ENCODE measurements at places on chromosomes 5 and 9.
A peak's percentile ranks its signal among the peaks of the same experiment; 100 is the strongest.

DNA sequence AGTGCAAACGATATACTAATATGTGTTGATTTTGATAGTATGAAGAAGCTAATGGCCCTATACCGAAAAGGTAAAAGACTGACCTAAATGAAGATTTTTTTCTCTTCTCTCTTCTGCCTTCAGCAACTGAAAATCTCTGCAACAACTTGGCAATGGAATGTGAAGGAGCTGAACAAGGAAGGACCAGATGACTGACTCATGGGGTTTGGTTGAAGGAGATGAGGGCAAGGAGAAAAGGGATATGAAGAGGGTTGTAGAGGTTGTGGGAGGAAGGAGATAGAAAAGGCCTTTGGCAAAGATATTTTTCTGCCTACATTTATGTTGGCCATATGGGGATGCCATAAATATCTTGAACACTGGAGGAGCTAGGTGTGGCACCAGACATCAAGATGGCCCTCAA, 129.7 kb upstream of the CHD1 start:
- no peak for DNase-seq

DNA sequence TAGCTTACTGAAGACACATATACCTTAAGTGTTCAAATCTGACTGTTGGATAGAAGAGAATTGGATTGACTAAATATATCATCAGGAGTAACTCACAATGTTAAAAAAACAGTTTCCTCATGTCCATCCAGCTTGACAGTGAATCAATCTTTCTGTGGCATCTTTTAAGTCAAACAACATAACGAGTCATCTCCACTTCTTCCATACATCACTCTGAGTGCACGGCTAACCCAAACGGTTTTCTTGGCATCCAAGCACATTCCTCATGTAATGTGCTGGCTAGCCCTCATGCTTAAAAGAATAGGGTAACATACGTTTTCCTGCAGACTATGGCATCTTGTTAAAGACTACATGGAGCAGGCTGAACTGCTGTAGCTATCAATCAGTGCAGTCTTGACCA, 291.5 kb upstream of the TRPC7 start:
- DNase-seq: no peak

DNA sequence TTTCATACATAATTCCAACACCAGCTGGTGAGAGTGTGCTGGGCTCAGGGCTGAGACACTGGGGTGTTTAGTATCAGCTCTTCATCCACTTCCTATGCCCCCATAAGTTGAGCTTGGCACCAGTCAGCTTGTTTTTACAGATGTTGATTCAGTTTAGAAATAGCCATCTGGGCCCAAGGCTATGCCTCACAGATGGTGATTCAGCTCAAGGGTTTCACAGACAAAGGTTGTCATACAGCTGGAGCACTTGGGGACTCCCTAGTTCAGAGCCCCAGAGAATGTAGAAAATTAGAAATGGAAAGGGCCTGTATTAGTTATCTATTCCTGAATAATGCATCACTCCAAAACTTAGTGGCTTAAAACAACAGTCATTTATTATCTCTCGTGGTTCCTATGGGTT, 10.3 kb upstream of the CRHBP start:
- no peak for DNase-seq

DNA sequence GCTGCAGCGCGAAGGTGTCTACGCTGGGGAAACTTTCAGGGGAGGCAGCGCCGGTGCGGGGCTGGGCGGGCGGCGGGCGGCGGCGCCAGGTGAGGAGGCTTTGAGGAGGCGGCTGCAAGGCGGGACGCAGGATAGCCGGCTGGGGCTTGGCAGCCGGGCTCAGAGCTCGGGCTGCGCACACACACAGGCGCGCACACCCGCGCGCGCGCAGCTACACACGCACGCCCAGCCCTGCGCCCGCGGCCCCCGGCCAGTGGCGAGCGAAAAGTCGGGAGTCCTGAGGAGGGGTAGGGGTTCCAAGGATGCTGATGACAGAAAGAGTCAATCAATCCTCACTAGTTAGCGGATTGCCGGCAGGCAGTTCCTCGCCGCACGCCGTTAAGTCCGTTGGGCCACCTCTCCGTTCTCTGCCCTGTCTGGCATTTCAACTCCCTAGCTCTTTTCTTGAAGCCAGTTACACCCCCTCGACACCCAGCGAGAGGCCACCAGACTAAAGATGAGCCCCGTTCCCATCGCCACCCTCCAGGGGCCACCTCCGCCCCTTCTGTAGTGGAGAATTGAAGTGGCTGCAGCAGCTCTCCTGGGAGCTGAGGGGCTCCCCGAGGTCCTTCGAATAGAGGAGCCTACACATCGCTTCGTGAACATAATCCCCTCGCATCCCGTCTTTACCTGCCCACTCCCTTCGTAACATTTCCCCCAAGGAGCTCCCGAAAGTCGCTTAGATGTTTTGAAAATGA, 1640.3 kb upstream of the C9orf72 start:
- no peak for DNase-seq

DNA sequence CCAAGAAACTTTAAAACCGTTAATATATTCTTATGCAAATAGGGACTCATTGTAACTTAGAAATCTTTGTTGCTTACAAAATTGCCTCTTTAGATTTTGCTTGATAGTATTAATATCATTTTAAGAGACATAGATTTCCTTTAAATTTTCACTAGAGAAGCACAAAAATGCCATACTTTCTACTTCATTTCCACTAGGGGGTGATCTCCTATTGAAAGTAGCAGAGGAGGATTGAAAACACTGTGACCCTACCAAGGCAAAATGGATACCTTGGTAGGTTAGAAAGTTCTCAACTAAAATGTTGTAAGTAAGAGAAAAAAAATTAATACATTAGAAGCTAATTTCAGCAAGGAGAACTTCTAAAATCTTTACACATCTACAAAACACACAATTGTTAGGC, 204.9 kb downstream of the CHSY3 start:
- DNase-seq: peak; percentile 72

DNA sequence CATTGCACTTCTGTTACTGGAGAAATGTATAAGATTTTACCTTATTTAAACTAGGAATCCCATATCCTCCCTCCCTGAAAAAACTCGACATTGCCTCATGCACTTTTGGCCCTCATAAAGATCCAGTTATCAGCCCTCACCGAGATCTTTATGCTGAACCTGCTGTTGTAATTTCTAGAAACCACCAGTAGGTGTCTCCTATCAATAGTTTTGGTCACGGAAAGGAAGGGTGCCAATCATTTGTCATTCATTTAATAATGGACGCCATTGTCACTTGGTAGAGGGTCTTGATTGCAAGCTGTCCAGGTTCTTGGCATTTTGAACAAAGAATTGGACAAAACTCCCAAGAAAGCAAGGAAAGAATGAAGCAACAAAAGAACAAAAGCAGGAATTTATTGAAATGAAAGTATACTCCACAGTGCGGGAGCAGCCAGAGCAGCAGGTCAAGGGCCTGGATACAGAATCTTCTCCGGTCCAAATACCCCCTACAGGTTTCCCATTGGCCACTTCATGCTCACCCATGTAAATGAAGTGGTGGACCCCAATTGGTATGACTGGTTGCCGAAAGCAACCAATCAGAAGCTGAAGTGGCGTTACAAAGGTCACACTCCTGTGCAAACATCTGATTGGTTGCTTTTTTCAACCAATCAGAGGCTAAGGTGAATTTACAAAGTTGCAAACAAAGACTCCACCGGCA, 524.3 kb downstream of the PSAT1 start:
- peak; percentile 64 for DNase-seq

GRCh38 chr9:71918419-71918818, 7.0 kb downstream of the C9orf85 start:
- DNase-seq: no peak

GRCh38 chr5:176497852-176498251, 39.4 kb downstream of the RNF44 start:
- peak; percentile 17 for DNase-seq

GRCh38 chr5:9231842-9232241, 314.0 kb downstream of the SEMA5A start:
- DNase-seq: no peak

All from SW 1271 (cell line).